ENCODE measurements at places on chromosomes 11 and 22.

- DNase-seq = no peak
These were observed 98.8 kb upstream of the PITPNB start for GRCh38 chr22:28017859-28018258.

- no peak for DNase-seq
These were observed 32.6 kb downstream of the SHANK3 start for GRCh38 chr22:50705219-50705691.

DNA sequence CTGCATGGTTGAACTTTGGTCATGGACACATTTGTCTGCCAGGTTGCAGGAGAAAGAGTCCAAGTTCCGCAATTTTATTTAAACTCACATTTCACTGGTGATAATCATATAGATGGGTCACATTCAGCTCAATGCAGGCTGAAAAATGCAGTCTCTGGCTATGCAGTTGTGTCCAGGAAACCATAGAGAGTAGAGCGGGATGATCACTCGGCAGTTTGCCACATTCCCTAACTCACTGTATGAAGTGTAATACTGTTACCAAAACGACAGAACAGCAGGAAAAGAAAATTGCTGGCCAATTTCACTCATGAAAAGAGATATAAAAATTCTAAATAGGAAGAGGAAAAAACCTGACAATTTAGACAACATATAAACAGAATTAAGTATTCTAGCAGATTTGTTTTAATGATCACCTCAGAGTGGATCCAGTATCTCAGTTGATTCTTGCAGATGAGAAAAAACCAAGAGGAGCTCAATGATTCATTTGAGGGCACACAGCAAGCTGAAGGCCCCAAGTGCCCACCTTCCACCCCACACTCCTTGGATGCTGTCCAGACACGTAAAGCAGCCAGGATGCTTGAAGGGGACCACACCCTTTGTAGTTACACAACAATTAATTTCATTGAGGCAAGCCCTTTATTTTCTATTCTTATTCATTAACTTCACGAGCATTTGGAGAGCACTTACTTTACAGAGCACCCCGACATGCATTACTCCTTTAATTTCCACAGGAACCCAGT, 422.3 kb downstream of the SOX6 start:
- DNase-seq = no peak

- no peak for DNase-seq
These were observed 11.0 kb upstream of the PTPRJ start for GRCh38 chr11:47969401-47969800.

DNA sequence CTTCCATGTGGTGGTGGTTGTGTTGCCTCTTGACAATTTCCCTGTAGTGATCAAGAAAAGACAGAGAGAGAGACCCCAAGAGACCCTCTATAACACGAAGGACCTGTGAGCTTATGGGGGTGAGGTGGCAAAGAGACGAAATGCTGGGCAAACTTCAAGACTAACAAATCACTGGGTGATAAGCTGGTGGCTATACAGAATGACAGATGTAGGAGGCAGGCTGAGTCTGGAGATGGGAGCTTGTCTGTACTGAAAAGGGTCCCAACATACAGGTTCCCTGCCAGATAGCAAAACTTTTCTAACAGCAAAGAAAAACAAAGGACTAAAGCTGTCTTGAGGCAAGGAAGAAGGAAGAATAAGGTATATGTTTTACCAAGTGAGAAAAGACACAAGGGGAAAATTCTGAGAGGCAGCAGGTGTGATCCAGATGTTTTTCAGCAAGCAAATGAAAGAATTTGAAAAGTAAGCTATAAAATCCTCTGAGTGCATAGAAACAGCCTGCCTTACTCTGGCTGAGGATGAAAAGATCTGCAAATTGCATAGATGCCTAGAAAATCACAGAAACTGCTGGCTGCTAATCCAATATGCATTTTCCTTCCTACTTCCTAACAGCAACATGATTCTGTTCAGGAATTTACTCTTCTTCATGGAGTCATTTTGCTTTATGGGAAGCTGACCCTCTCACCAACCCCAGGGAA, 21.9 kb upstream of the LYVE1 start:
- DNase-seq = no peak

DNA sequence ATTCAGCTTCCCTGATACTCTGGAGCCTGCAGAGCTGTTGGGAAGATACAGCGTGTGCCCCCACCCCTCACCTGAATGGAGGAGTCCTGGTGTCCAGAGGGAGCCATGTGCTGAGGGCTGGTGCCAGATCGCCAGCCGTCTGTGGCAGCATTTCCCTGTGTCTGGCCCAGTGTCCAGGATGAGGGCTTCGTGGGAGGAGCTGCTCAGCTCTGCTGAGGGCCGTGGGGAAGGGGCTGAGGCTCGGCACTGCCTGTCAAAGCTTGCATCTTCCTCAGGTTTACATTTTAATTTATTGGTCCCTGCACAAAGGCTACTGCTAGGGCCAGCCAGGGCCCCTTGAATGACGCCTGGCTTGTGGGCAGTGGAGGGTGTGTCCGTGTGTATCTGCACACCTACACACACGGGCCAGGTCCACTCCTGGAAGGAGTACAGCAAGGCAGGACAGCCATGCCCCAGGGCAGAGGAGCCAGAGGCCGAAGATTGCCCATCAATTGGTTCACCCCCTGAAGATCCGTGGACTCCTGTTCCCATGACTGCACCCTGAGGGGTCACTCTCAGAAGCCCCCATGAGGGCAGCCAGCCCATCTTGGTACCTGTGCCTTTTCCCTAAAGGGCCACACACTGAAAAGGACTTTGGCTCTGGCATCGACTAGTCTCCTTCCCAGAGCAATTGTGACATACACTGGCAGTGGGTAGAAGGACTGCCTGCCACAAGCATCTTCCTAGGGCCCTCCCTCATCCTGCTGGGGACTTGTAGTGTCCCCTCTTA, 107.7 kb upstream of the PARVA start:
- DNase-seq = no peak

- DNase-seq = no peak
These were observed 1.2 kb downstream of the FOLR2 start for GRCh38 chr11:72217841-72218240.

GRCh38 chr22:44074337-44074984, 50.4 kb downstream of the PARVB start:
- DNase-seq = no peak

DNA sequence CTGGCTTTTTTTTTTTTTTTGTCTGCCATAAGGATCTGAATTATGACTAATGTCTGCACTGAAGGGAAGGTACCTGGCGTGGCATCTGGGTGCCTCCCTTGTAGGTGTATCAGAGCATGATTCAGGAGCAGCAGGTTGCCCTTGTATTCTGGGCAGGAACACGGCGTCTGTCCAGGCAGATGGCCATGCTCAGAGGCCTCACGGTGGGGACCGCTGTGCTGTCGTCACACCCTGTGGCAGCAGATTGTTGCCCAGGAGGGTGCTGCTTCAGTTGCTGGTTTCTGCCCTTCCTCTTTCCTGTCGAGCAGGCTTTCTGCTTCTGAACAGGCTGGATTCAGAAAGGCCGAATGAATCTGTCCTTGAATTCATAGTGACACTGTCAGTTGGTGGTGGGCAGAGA, 11.0 kb downstream of the ZNRF3 start:
- no peak for DNase-seq

DNA sequence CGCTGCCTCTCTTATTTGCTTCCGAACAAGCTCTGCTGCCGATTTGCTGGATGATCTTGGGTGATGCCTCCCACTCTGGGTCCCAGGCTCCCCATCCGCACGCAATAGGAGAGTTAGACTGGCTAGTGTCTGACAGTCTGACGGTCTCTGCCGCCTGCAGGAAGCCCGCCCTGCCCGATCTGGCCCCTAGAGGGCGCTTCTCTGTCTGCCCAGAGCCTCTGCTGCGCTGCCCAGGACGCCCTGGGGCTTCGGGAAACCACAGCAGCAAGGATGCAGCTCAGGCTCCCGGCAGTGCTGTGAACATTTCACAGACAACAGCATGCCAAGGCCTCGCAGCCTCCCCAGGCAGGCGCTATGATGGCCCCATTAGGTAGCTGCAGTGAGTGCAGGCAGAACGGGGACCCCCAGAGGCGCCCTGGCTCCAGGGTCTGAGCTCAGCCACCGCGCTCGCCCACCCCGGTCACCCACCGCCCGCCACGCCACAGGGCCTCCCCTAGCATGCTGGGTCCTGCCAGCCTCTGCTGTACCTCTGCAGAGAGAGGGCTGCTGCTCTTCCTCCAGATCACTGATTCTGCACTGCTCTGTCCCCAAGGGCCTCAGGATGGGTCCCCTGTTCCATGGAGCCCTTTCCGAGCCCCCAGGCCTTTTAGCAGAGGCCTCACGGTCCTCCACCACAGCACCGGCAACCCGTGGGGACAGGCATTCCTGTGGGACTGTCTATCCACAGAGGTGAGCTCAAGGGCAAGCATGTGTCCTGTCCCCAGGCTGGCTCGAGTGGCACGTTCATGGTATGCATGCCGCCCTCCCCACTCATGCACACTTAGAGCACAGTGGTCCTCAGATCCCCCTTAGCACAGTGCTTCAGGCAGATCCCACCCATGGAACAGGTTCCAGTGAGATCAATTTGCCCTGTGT, 4.3 kb upstream of the BAIAP2L2 start:
- DNase-seq = peak; percentile 82

DNA sequence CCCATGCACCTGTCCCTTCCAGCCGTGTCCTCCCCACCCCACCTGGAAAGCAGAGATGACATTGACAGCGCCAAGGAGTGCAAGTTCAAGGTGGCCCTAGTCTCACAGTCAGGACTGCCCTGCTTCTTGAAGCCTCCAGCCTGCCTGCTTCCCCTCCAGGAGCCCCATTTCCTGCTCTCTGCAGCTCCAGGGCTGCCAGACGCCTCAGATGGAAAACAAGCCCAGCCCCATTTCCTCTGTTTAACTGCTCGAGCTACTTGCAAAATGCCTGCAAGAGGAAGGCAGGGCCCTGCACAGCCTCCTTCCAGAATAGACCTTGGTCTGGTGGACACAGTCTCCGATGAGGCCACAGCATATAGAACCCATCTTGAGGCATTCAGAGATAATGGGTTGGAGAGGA, 5.0 kb upstream of the DGKZ start:
- peak; percentile 69 for DNase-seq

DNA sequence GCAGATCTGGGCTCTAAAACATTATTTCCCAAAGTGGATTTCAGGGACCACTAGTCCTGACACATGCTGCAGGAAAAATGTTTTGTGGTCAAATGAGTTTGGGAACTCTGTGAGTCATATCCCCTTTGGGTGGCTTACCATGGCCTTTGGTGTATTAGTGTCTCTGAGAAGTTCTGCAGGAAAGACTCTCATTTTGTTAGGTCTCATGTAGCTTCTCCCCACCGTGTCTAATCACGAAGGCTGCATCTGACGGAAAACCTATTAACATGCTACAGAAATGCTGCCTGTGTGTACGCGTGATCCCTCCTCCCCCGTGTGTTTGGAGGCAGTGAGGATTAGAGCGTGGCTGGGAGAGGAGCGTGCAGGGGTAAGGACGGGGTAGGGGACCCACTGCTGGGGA, 191.7 kb downstream of the ST3GAL4 start:
- DNase-seq = no peak

DNA sequence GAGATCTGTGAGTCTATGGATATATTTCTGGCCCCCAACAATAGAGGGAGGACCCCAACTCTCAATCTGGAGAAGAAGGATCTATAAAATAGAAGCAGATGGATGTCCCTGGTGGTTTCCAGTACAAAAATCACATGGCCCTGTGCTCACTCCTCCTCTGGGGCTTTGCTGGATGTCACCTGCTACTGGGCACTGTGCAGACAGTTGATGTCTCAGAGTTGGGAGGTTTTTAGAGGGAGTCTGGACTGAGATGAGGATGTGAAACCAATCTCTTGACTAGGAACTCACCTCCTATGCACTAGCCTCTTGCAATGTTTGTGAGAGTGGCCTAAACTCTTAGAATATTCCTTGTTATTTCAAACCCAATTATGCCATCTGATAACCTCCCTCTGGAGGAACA, 107.2 kb downstream of the SCN3B start:
- DNase-seq = no peak
